Natural killer cell (primary cell): ENCODE measurements at places on chromosomes 3 and 15. TPM values are rescaled to one million over a fixed set of nuclear protein-coding genes. Genes with fewer than 3 reads are reported as not detected.

- H3K27me3 ChIP-seq: peaks cover 8% of the 10 kb centered on the region
- DNase-seq: no peak
- peaks cover 7% of the 10 kb centered on the region for H3K4me1 ChIP-seq
- no peaks in the 10 kb centered on the region for H3K36me3 ChIP-seq
- H3K4me3 ChIP-seq: no peak overlapping the region
Observed at GRCh38 chr3:185986198-185986777, 48.5 kb upstream of the TRA2B start.

DNA sequence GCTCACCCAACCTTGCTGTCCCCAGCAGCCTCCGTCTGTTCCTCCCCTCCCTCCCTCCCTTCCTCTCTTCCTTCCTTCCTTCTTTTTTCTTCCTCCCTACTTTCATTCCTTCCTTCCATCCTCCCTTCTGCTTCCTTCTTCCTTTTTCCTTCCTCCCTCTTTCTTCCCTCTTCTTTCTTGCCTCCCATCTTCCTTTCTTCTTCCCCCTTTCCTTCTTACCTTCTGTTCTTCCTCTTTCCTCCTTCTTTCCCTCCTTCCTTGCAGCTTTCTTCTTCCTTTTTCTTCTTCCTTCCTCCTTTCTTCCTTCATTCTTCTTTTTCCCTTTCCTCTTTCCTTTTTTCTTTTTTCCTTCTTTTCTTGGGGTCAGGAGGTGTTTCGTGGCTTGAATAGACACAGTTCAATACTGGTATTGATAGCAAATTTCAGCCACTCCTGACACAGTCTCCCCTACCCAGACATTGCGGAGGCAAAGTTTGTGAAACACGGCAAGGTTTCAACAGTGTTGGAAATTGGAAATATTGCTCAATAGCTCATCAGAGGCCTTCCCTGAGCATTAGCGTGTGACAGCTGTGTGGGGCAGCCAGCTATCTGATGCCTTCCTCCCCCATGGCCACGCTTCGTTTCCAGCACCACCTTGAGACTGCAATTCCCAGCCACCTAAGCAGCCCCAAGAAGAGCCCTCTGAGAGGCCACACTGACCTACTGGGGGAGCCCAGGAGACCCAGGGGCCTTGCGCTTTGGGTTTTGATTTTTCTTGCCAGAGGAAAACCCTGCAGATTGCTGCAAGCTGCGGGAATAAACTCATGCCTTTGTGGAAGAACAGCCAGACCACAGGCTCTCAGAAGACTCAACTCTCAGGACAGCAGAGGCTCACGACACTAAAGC, 82.2 kb downstream of the KLF15 start:
- H3K27me3 ChIP-seq: peaks cover 2% of the 10 kb centered on the region
- no peak overlapping the region for H3K4me3 ChIP-seq
- no peak overlapping the region for H3K27ac ChIP-seq
- H3K4me1 ChIP-seq: no peaks in the 10 kb centered on the region
- DNase-seq: no peak
- no peaks in the 10 kb centered on the region for H3K36me3 ChIP-seq

DNA sequence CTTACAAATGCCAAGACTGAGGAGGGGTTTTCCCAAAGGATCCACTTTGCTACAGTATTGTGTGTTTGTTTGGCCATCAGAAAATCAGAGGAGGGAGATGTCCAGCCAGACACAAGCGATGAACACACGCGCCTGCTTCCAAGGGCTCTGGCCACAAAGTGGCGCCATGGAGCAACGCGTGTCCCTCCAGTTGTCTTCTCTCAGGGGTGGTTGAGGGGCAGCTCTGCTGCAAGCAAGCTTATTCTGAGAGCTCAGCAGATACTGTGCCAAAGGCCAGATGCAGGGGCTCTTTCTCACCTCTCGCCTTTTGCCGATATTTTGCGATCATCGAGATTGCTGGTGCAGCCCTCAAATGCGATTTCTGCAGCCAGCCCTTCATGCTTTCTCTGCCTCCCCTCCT, 88.9 kb upstream of the OSBPL11 start:
- no peak overlapping the region for H3K4me3 ChIP-seq
- no peaks in the 10 kb centered on the region for H3K36me3 ChIP-seq
- no peak for DNase-seq
- H3K27me3 ChIP-seq: no peaks in the 10 kb centered on the region
- H3K27ac ChIP-seq: no peak overlapping the region
- peaks cover 4% of the 10 kb centered on the region for H3K4me1 ChIP-seq

The SLC22A13 gene
- total RNA-seq: 0.40 TPM

GRCh38 chr3:73068419-73068818, 7.0 kb downstream of the EBLN2 start:
- no peak overlapping the region for H3K4me3 ChIP-seq
- peaks cover 18% of the 10 kb centered on the region for H3K36me3 ChIP-seq
- H3K27me3 ChIP-seq: no peaks in the 10 kb centered on the region
- peaks cover 10% of the 10 kb centered on the region for H3K4me1 ChIP-seq
- DNase-seq: no peak

The ANKUB1 gene
- not detected for total RNA-seq
